ENCODE measurements at places on chromosomes 3 and 15. TPM values are rescaled to one million over a fixed set of nuclear protein-coding genes. Genes with fewer than 3 reads are reported as not detected.

Gene ECE2
- total RNA-seq: not detected

Gene FOXL2NB
- 0.11 TPM for total RNA-seq

DNA sequence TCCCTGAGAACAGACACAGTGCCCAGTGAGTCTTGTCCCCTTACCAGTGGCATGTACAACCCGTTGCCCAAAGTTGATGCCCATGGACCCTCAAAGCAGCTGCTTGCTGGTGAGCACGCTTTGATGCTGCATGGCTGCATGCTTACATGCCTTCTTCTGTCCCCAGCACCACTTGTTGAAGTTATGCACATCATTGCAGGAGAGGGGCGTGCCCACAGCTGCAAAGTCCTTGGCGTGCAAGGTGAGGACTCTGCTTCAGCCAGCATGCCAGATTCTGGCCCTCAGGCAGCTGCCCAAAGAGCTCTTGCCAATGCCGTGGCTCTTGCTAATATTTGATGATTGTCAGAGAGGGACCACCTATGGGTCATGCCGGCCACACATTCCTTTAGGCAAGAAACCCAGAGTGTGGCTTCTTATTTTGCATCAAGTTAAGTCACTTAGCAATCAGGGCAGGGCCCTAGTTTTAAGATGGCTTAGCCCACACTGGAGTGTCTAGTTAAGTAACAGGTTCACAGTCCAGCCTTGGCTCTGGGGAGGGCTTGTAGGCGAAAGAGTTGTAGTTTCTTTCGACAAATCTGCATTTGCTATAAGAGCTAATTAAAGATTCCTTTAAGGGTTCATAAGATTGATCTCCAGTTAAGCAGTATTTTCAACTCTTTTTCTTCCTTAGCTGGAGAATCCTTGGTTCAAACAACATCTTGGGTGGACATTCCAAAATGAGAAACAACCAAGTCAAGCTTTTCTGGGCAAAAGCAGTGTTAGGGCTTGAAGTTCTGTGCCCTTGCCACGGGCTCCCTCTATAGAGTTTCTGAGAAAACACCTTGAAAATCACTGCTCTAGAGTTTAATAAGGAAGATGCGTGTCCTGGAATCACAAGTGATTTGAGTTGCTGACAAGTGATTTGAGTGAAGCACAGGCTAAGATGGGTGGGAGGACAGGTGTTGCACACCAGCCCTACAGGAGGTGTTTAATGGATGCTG is 128.6 kb downstream of the SLCO3A1 start:
- H3K36me3 ChIP-seq: no peaks in the 10 kb centered on the region
- no peak for DNase-seq
- no peaks in the 10 kb centered on the region for H3K27me3 ChIP-seq
- no peak overlapping the region for H3K4me3 ChIP-seq
- peaks cover 31% of the 10 kb centered on the region for H3K4me1 ChIP-seq
- no peak overlapping the region for H3K27ac ChIP-seq

Gene ATP13A4
- total RNA-seq: 0.53 TPM

Gene MED12L
- 6.9 TPM for total RNA-seq

GRCh38 chr3:1207904-1208303 is 115.1 kb downstream of the CNTN6 start:
- H3K36me3 ChIP-seq: no peaks in the 10 kb centered on the region
- no peak for DNase-seq
- H3K4me3 ChIP-seq: no peak overlapping the region
- peaks cover 99% of the 10 kb centered on the region for H3K27me3 ChIP-seq

Gene PLSCR5
- 3.0 TPM for total RNA-seq

- peak; percentile 91 for DNase-seq
- H3K36me3 ChIP-seq: no peaks in the 10 kb centered on the region
- peak overlapping the region; percentile 44 for H3K27ac ChIP-seq
- H3K4me1 ChIP-seq: peaks cover 6% of the 10 kb centered on the region
- H3K27me3 ChIP-seq: peaks cover 4% of the 10 kb centered on the region
- peak overlapping the region; percentile 28 for H3K4me3 ChIP-seq
Measured at GRCh38 chr15:45457641-45458539, 64.7 kb downstream of the SLC30A4 start.

Gene LRRIQ4
- total RNA-seq: not detected

- no peak overlapping the region for H3K4me3 ChIP-seq
- H3K36me3 ChIP-seq: no peaks in the 10 kb centered on the region
- no peak overlapping the region for H3K27ac ChIP-seq
- no peaks in the 10 kb centered on the region for H3K27me3 ChIP-seq
- DNase-seq: peak; percentile 57
Measured at GRCh38 chr15:77836121-77836692, 203.5 kb upstream of the LINGO1 start.

DNA sequence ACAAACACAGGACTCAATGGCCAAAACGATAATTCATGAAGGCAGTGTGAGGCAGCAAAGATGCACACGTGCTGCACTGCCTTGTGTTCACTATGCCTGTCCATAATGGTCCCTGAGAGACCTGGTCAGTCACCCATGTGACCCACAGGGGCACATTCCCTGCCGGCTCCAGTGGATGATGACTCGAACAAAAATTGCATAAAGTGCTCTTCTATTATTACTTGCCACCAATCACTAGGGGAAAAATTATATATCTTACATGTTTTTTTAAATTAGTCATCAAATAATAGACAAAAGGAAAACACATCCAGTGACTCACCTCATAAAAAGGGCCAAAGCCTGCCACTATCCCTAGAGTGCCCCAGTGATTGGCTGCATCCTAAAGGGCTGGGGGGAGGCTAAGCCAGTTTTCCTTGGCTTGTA is 47.5 kb downstream of the UBP1 start:
- H3K4me3 ChIP-seq: no peak overlapping the region
- DNase-seq: peak; percentile 72

DNA sequence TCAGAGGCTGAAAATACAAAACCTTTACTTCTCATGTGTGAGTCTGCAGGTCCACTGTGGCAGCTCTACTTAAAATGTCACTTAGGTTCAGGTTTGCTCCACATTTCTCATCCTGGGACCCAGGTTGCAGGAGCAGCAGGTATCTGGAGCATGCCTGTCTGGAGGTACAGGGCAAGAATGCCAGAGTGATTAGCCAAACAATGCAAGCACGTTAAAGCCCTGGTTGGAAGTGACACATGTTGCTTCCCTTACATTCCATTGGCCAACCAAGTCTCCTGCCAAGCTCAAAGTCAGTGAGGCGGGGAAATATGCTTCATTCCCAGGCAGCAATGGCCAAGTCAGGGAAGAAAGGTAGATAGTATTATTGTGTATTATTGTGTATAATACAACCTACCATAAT is 76.8 kb upstream of the ARL6 start:
- H3K4me1 ChIP-seq: no peaks in the 10 kb centered on the region
- no peak overlapping the region for H3K27ac ChIP-seq
- H3K27me3 ChIP-seq: no peaks in the 10 kb centered on the region
- no peak for DNase-seq

Gene TGM5
- total RNA-seq: not detected

DNA sequence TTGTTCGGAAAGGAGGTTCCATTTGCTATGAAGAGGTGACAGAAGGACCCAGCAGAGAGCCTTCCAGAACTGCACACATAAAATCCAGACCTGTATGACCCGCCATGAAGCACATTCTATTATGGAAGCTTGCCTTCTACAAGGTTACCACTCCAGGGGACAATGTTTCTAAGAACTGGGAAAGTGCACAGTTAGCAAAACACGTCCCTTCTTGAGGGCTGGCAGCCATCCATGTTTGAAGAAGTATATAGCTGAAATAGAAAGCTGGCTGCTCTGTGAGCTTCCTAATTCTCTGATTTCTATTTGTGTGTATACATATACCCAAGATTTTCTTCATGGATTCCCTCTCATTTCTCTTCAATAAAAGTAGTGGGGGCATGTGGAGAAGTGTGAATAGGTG is 74.6 kb downstream of the CNTN3 start:
- no peaks in the 10 kb centered on the region for H3K27me3 ChIP-seq
- no peaks in the 10 kb centered on the region for H3K4me1 ChIP-seq
- DNase-seq: peak; percentile 23
- no peaks in the 10 kb centered on the region for H3K36me3 ChIP-seq
- no peak overlapping the region for H3K4me3 ChIP-seq

GRCh38 chr3:169288553-169288952 is 375.0 kb downstream of the MECOM start:
- H3K4me3 ChIP-seq: no peak overlapping the region
- DNase-seq: no peak
- no peaks in the 10 kb centered on the region for H3K27me3 ChIP-seq

Gene EDEM1
- 51.6 TPM for total RNA-seq

- no peak overlapping the region for H3K27ac ChIP-seq
- no peaks in the 10 kb centered on the region for H3K36me3 ChIP-seq
- H3K4me3 ChIP-seq: no peak overlapping the region
- peaks cover 20% of the 10 kb centered on the region for H3K4me1 ChIP-seq
- DNase-seq: no peak
Measured at GRCh38 chr3:120650311-120650710, 31.7 kb downstream of the HGD start.

DNA sequence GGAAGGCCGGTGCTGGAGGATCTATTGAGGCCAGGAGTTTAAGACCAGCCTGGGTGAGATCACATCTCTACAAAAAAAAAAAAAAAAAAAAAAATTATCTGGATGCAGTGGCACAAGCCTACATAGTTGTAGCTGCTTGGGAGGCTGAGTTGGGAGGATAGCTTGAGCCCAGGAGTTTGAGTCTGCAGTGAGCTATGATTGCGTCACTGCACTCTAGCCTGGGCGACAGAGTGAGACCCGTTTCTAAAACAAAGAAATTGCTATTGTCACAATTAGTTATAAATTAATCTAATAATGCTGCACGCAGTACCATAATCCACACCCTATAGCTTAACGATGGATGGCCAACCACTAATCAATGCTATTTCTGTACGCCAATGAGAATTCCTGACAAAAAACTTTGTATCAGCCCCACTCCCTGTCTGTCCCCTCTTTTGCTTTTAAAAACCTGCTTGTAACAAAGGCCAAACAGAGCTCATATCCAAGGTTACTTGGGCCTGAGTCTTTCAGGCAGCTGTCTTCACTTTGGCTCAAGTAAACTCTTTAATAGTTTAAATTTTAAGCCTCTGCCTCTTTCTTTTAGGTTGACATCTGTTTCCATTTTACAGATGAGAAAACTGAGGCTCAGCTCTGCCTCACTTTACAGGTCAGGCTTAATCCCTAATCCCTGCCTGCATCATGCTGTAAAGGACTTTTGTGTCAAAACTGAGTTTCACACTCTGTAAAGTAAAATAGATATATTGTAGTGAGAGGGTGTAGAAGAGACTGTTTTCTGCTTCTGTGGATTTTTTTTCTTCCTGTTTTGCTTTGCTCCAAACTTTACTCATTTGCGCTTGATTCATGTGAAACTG is 10.9 kb downstream of the FLNB start:
- DNase-seq: no peak
- no peaks in the 10 kb centered on the region for H3K36me3 ChIP-seq
- H3K4me3 ChIP-seq: no peak overlapping the region
- H3K27ac ChIP-seq: no peak overlapping the region

DNA sequence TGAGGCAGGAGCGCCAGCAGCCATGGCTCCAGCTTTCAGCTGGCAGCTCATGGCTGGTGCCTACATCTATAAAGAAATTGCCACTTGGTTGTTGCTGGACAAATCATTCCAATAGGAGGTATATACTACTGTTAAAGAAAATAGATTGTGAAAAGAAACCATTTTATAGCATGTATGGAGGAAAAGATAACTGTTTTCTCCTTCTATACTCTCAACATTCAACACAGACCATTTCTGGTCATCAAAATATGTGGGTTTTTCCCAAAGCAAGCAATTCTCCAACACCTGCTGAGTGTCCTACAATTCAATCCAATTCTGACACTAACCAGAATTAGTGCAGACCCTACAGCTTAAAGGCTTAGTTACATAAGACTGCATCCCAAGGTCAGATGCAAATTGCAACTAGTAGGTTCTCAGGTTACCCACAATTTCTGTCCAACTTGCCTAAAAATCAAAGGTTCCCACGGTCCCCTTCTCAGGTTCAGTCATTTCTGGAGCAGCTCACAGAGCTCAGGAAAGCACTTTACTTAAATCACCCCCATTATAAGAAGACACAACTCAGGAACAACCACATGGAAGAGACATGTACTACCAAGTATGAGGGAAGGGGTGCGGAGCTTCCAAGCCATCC is 42.4 kb upstream of the STRIT1 start:
- no peak overlapping the region for H3K4me3 ChIP-seq
- DNase-seq: no peak
- H3K4me1 ChIP-seq: no peaks in the 10 kb centered on the region
- H3K27ac ChIP-seq: no peak overlapping the region
- H3K27me3 ChIP-seq: no peaks in the 10 kb centered on the region

Gene GABRB3
- total RNA-seq: 1.5 TPM

Gene PAK6
- total RNA-seq: 9.7 TPM

DNA sequence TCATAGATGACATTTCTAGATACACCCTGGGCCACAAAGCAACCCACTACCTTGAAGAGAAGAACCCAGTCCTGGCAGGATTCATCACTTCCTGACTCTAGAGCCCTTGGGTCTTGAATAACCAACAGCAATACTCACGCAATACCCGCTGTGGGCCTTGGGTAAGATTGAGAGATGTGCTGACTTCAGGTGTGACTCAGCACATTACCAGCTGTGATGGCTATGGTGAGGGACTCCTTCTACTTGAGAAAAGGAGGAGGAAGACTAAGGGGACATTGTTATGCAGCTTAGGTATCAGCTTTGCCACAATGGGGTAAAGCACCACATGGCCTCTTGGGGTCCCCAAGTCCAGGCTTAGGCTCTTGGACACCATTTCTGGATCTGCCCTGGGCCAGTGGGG is 14.9 kb downstream of the C3orf33 start:
- DNase-seq: no peak
- no peak overlapping the region for H3K27ac ChIP-seq
- H3K36me3 ChIP-seq: no peaks in the 10 kb centered on the region
- H3K27me3 ChIP-seq: no peaks in the 10 kb centered on the region
- H3K4me3 ChIP-seq: no peak overlapping the region
- no peaks in the 10 kb centered on the region for H3K4me1 ChIP-seq

DNA sequence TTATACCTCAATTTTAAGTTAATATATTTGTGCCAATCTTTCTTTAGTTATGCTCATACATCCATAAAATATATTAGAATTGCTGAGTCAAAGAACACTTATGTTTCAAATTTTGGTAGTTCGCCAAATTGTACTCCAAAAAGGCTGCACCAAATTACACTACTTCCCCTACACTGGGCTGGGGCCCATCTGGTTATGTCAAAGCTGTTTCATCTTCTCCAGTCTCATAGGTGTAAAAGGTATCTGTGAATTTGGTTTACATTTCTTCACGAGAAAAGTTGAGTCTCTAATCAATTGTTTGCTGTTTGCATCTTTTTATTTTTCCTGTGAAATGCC is 706 bp downstream of the FSIP1 start:
- H3K36me3 ChIP-seq: no peaks in the 10 kb centered on the region
- no peaks in the 10 kb centered on the region for H3K27me3 ChIP-seq
- peak overlapping the region; percentile 73 for H3K4me3 ChIP-seq

DNA sequence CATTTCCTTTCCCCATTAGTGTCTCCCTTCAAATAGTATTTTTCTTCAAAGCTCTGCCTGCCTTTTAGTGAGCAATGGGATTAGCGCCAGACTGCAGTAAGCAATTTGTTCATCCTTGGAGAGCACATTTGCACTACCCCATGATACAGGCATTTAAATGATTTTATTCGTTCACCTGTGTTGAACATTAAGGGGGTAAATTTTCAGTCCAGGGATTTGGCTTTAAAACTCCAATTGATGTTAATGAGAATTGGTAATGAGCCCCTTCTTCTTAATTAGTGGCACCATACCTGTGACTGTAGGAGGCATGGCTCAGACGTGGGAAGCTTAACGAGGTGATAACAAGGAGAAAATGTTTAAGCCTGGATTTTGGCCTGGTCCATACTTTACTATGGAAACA is 161.4 kb upstream of the NANOGP8 start:
- no peak for DNase-seq
- no peak overlapping the region for H3K27ac ChIP-seq
- no peaks in the 10 kb centered on the region for H3K36me3 ChIP-seq
- no peaks in the 10 kb centered on the region for H3K4me1 ChIP-seq

Gene GRK7
- total RNA-seq: not detected
